ENCODE measurements at places on chromosomes 5 and 9.

GRCh38 chr9:101671567-101671966, 66.9 kb downstream of the GRIN3A start:
- DNase-seq = no peak

- no peak for DNase-seq
Observed at GRCh38 chr9:87478226-87478992, 19.3 kb upstream of the DAPK1 start.

GRCh38 chr9:126248680-126249079, 77.9 kb upstream of the MVB12B start:
- DNase-seq = no peak

DNA sequence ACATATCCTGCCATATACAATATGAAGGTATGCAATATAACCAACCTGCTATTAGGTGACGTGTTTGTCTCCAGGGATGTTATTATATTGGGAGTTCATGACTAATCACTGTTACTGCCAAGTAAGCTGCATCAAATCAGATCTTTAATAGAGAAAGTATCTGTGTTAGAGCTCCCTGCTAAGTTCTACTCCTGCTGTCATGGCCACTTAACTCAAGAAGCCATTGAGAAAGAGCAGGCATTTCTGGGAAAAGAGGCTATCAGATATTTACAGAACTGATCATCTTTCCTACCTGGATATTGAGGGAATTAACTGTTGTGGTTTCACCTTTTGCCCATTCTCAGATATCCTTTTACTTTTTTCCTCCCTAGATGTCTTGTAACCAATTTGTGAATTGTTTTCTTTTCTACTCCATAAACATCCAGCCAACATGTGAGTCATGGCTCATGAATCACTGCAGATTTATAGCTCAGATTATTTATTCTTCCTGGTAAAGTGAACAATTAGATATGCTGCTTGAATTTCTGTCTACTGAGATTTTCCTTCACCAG, 634.8 kb upstream of the FAM174A start:
- no peak for DNase-seq

DNA sequence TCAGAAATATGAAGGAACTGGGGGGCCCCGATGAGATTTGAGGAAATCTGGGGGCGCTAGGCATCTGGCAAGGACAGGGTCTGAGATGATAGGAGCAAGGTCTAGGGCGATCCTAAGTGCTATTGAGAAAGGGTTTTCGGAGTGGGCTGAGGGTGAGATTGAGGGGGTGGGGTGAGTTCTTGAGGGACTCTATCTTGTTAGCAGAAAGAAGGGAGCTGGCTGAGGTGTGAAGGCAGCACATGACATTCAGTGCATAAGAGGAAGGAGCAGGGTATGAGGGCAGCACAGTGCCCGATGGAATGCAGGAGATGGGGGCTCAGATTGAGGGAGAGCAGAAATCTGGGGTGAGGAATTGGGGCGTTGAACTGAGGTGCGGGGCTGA, 640 bp downstream of the TRIM32 start:
- DNase-seq = no peak

GRCh38 chr9:70601000-70601951, 186.8 kb upstream of the KLF9 start:
- DNase-seq = no peak

GRCh38 chr5:54309276-54309675, 1.1 kb downstream of the ARL15 start:
- DNase-seq = no peak

DNA sequence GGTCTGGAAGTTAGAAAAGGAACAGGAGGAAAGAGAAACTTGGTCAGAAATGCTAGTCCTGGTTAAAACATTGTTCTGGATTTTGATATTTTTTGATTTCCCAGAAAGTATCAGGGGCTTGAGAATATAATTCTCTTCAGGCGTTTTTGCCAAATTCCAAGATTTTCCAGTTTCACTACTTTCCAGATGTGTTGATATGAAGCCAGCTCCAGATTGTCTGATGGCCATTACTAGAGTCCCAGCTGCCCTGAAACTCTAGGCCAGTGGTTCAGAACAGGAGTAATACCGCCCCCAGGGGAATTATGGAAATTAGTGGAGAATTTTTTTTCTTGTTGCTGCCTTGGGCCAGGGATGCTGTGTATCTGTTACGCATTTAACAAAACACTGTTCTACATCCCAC, 88.6 kb downstream of the KCNN2 start:
- DNase-seq = no peak

DNA sequence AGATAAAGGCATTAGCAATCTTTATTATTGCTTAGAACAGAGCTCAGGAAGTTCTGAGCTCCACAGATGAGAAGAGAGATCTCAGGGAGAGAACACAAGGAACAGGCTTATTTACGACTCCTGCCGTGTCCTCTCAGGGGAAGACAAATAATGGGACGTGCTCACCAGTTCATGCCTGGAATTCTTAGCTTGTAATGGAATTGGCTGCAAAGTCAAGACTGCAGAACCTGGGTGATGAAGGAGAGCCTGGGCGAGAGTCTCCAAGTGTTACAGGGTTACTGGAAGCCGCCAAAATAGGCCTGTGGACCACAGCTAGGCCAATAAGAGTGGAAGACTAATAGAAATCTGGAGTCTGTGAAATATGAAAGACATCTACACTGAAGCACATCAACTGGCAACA, 174.5 kb upstream of the ADAMTSL1 start:
- no peak for DNase-seq

DNA sequence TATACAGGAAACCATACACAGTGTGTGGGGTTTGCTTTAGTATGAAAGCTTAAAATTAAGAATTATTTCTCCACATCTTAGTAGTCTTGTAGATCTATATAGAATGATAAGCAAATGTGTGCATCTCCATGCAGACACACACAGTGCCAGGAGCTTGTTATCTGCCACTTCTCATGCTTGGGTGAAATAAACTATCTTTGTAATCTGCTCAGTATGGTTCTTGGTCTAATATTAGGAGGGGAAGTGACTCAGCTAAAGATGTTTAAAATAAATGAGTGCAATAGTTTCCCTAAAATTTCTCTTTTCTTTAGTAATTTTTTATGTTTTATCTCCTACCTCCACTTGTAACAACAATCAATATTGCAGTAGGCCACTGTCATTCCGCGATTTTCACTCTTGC, 689.6 kb downstream of the TAF11L14 start:
- DNase-seq = no peak

- no peak for DNase-seq
Observed at GRCh38 chr5:76714751-76715485, 1.0 kb upstream of the F2R start.

GRCh38 chr9:35193762-35194161, 32.0 kb downstream of the UNC13B start:
- peak; percentile 21 for DNase-seq

Measured in GM12865 (cell line).